Choroid plexus epithelial cell (primary cell): ENCODE measurements at places on chromosomes 5 and 9.
A peak's percentile ranks its signal among the peaks of the same experiment; 100 is the strongest.

- DNase-seq, result no peak
These were observed 32.0 kb downstream of the PLPP1 start for GRCh38 chr5:55502759-55503158.

DNA sequence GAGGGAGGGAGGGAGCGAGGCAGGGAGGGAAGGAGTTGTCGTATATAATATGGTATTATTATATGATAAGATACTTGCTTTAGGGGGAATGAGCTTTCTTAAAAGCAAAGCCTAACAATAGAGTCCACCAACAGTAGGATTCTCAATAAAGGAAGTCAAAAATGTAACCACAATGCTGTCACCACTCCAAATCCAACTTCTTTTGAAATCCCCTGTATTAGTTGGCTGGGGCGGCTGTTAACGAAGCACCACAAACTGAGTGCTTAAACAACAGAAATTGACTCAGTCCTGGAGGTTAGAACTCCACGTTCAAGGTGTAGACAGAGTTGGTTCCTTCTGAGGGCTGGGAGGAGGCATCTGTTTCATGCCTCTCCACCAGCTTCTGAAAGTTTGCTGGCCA lies 23.1 kb downstream of the GAS1 start:
- no peak for DNase-seq

GRCh38 chr5:40962207-40962955 lies 53.1 kb downstream of the C7 start:
- DNase-seq, result no peak

- no peak for DNase-seq
These were observed 58.3 kb upstream of the LARP1 start for GRCh38 chr5:154696891-154697290.

GRCh38 chr5:165393839-165394238 lies 1888.4 kb downstream of the MAT2B start:
- no peak for DNase-seq

DNA sequence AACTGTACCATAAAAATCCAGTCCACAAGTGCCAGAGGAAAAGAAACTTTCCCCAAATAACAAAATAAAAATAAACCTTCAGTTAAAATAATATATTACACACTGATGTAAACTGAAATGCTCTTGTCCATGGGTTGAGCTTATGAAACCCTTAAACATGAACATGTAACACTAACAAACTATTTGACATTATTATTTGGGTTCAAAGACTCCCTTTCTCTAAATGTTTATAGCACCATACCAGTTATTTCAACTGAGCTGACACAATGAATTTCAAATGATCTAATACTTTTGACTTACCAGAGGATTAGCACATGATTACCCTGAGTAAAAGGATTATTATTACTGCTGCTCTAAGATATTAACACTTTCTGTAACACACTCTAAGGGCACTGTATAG lies 251.1 kb downstream of the BNC2 start:
- DNase-seq, result peak; percentile 47

DNA sequence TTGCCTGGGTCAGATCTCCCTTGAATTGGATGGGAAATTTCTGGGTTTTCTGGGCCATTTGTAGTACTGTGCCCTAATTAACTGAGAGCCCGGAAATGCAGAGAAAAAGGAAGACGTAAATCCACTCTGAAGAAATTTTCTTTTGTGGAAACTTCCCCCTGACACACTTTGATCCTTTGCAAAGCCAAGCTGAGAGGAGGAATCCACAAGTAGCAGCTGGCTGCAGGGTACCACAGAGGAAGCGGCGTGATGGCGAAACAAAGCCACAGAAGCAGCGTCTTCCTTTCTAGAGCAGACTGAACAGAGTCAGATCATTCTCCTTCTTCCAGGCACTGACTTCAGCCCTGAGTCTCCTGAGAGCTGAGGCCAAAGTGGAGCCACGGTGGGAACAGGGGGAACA lies 47.1 kb upstream of the ZNF354A start:
- DNase-seq, result no peak

DNA sequence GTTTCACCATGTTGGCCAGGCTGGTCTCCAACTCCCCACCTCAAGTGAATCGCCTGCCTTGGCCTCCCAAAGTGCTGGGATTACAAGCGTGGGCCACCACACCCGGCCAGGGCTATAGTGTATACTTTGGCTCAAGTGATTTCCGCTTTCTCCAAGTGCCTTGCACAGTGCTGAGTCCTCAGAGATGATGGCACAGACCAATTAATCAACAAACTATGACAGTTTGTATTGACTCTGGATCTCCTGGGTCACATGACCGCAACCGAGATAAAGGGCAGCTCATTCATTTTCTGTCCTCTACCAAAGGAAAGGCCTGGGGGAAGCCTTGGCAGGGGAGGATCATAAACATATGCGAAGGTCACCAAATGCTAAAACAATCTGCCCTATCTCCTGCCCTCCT lies 11.4 kb upstream of the LARP1 start:
- no peak for DNase-seq

- no peak for DNase-seq
These were observed 265.4 kb downstream of the SPOCK1 start for GRCh38 chr5:137233726-137234125.

DNA sequence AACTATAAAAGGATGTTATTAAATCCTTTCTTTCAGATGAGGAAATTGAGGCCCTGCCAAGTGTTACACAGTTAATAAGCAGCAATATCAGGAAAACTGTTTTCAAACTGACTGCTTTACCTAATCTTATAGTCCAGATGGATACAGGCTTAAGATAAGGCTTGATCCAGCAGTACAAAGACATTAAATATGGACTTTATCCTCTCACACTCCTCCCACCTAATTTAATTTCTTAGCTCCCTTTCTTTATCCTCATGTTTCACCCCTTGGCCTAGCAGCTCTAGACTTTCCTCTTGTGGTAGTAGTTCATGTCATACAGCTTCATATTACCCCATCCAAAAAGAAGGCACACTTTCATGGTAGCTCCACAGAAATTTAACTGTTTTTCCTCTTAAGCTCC lies 164.5 kb downstream of the BAAT start:
- DNase-seq, result no peak

DNA sequence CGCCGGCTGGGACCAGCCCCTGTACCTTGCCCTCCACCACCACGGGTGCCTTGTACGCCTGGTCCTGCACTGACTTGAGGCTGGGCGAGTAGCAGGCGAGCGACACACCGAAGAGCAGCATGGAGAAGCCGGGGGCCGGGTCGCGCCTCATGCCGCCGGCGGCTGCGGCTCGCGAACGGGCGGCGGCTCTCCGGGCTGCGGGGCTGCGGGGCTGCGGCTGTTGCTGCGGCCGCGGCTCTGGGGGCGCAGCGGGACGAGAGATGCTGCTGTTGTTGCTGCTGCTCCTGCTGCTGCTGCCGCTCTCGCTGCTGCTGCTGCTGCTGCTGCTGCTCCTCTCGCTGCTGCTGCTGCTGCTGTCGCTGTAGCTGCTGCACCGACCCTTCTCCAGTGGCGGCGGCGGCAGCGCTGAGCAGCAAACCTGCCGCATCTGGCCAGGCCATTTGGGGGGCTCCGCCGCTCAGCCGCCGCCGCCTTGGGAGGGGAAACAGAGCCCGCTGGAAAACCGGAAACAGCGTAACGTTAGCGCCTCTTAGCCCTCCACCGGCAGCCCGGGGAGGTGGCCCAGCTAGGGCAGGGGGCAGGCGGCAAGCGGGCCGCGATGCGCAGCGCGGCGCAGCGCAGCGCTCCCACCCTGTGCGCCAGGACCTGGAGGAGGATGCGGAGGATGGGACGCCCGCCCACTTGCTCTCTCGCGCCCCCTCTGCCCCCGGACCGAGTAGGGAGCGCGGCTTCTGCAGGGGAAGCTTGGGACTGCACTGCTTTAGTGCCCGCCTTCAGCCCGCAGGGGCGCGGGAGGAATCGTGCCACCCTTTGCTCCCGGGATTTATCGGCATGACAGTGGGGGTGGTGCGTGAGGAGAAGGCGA lies at the start of gene NRG2:
TSS of gene NRG2 (minus strand) at position 657 of the 865 bp plus-strand sequence.
- peak; percentile 21 for DNase-seq

DNA sequence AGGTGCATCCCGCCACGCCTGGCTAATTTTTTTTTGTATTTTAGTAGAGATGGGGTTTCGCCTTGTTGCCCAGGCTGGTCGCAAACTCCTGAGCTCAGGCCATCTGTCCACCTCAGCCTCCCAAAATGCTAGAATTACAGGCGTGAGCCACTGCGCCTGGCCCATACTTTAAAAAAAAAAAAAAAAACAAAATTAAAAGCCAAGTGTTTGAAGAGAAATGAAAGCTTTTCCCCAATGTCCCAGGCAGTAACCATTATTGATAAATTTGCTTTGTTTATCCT lies 9.5 kb downstream of the PRRC2B start:
- DNase-seq, result no peak

DNA sequence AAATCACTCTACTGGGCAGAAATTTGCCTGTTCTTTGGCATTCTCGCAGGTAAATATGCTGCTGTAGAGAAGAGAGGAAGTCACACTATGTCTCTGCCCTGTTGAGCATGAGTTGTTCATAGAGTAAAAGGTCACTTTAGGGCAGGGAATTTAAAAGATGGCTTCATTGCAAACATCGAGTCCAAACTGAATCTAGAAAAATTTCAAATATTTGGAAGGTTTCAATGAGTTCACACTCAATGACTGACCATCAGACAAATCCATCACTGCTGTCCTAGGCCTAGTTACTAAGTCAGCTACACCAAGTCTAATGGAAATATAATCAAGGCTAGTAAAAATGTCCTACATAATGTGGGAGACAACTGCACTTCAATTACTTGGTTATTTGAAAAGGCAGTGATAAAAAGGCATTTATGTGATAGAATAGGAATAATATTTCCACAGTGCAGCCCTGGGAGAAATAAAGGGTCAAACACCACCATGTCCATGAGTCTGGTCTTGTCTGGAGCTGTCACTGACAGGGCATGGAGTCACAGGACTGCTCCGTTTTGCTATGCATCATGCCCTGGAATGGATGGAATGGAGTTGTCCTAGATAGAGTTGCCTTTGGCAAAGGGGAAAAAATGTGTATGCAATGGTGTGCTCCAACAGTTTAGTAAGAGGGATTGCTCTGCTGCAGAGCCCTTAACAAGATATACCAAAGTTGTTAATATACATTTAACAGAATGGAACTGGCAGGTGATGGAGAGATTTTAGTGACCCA lies 218.5 kb upstream of the DAPK1 start:
- DNase-seq, result peak; percentile 65

- DNase-seq, result peak; percentile 87
These were observed 165.3 kb upstream of the GAS1 start for GRCh38 chr9:87112656-87113055.

DNA sequence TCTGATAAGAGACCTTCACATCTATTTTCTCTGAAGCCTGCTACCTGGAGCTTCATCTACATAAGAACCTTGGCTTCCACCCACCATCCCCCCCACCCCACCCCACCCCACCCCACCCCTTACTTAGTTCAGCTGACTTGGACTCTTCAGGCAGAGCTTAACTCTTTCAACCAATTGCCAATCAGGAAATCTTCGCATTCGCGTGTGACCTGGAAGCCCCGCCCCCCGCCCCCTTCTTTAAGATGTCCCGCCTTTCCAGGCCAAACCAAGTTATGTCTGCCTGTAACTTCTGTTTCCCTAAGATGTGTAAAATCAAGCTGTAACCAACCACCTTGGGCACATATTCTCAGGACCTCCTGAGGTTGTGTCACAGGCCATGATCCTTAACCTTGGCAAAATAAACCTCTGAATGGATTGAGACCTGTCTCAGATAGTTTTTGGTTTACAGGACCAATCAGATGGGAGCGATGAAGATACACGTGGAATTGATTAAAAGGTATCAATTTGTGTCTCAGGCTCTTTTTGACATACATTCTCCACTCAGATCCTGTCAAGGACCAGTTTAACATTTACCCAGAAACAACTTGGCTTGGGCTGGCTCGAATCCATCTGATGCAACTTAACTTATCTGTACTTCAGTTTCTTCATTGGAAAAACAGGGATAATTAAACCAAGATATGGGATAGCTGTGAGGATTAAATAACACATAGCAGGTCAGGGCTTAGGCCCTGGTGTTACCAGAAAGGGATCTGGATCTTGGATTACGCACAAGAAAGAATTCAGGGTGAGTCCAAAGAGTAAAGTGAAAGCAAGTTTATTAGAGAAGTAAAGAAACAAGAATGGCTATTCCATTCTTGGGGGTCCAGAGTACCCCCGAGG lies 43.6 kb downstream of the GALNT12 start:
- DNase-seq, result no peak

GRCh38 chr5:59125011-59125961 lies 542.4 kb downstream of the RAB3C start:
- DNase-seq, result peak; percentile 75

- DNase-seq, result peak; percentile 3
These were observed 79.2 kb downstream of the AGTPBP1 start for GRCh38 chr9:85662573-85662972.

- peak; percentile 70 for DNase-seq
These were observed 415.8 kb downstream of the ACTL7B start for GRCh38 chr9:108439947-108440346.

DNA sequence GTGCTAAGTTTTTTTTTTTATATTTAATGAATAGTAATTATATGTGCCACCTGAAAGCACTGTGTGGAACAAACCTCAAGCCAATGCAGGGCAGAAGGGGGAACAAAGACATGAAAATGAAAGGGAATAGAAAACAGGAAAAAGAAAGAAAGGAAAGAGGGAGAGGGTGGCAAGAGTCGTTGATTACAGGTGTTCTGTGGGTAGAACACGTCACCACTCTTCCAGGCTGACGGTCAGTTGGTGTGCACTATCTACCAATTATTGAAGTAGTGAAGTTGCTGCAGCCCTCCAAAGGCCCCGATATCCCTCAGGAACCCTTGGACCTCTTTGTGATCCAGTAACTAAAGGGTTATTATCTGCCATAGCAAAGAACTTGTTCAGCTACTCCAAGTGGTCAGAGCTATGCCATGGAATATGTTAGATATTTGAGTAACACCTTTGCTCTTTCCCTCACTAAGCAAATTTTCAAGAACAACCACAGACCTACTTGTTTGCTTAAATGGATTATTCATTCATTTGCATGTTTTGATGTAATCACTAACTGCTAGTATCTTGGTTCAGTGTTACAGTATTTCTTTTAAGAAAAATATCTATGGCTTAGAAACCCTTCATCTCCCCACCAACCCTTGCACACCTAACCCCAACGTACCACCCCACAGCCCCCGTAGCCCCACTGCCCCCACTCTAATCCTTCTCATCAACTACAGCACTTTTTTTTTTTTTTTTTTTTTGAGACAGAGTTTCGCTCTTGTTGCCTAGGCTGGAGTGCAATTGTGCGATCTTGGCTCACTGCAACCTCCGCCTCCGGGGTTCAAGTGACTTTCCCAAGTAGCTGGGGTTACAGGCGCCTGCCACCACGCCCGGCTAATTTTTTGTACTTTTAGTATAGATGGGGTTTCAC lies 31.3 kb downstream of the FYB1 start:
- no peak for DNase-seq

GRCh38 chr5:43920422-43920821 lies 317.4 kb downstream of the NNT start:
- no peak for DNase-seq

GRCh38 chr9:126375386-126375785 lies 48.8 kb downstream of the MVB12B start:
- peak; percentile 45 for DNase-seq

DNA sequence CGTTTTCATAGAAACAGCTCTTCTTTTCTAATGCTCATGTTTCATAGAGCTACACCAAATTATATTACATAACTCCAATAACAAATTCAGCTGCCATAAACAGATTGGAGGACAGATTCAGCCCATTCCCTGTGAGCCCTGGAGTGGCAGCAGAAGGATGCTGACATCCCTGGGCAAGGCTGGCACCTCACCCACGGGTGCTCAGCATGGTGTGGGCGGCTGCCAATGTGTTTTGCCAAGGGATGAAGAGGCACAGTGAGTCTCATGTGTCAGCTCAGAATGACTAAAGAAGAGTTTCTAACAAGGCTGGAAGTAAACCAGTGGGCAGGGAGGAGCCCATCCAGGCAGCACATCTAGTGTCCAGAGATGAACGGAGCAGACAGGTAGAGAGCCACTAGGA lies 127.1 kb upstream of the ICE1 start:
- DNase-seq, result no peak

GRCh38 chr5:157279605-157280239 lies 13.8 kb downstream of the CYFIP2 start:
- DNase-seq, result no peak
